ENCODE measurements at places on chromosomes 2 and 18.

GRCh38 chr2:216622526-216622925 is 10.7 kb upstream of the IGFBP2 start:
- DNase-seq, result no peak

DNA sequence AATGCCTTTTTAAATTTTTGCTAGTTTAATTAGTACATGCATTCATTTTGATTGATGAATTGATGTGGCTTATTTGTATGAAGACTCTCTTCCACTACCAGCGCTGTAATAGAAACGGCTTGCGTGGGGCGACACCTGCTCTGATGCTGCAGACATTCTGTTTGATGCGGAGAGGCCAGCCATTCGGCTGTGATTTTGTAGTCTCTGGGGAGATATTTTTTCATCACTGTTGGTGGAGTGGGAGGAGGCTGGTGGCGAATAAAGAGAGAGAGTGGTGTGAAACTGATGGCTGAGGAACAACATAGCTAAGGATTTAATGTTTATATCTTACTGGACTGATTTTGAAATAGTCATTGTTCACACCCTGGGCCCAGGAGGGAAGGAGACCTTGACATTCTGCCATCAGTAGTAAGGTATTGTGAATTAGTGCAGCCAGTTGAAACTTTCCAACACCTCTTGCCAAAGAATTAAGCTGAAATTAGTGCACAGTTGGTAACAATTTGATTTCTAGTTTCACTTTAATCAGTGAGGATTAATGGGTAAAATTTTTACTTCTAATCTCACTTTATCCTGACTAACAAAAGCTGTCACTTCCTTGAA is 224.1 kb downstream of the MTX2 start:
- DNase-seq, result no peak

DNA sequence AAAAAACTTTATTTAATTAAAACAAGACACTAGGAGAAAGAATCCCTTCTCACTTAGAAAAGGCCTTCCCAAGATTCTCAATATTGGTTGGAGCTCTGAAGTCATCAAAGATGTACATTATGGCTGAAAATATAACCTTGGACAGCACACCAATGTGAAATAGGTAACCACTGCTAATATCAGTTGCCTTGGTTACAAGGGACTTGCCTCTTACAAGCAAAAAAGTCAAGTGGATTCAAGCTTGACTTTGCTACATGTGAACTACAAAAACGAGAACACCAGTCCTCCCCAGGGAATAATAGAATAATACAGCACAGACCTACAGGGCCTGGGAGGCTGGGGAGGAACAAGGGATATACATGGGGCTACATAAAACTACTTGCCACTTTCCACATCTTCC is 46.1 kb downstream of the NABP1 start:
- DNase-seq, result no peak

- DNase-seq, result no peak
Measured at GRCh38 chr2:206218156-206218555, 56.3 kb upstream of the ZDBF2 start.

GRCh38 chr2:105517814-105518705 is 119.2 kb upstream of the FHL2 start:
- no peak for DNase-seq

DNA sequence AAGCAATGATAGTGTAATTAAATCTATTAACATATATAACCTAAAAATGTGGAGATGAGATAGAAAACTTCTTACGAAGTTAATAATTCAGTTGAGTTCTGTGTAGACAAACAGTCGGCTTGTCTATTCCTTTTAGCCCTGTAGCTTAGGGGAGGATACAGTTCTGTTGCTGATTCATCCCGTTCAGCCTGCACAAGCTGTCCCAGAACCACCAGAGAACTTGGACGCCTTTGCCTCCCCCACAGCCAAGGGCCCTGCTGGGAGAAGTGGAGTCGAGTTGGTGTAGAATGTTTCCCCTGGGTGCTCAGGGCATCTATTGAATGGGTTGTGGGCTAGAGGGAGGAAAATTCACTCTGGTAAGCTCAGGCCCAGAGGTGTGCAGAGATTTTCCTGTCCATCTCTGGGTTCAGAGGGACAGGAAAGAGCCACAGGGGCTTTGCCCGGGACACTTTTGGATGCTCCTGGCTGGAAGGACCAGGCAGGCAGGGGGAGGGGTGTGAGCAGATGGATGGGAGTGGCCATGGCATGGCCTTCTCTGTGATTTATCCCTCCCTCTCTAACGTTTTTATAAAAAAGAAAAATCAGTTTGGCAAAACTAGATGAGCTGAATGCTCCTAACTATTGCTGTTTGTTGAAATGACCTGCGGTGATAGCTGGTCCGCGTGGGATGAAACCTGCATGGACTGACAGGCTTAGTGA is 42.8 kb upstream of the GALR1 start:
- DNase-seq, result no peak

GRCh38 chr2:60821587-60822302 is 59.6 kb upstream of the REL start:
- DNase-seq, result no peak

Data from GF-D8 (cell line).